ENCODE measurements at places on chromosomes 3 and 15. TPM values are rescaled to one million over a fixed set of nuclear protein-coding genes. Genes with fewer than 3 reads are reported as not detected.

DNA sequence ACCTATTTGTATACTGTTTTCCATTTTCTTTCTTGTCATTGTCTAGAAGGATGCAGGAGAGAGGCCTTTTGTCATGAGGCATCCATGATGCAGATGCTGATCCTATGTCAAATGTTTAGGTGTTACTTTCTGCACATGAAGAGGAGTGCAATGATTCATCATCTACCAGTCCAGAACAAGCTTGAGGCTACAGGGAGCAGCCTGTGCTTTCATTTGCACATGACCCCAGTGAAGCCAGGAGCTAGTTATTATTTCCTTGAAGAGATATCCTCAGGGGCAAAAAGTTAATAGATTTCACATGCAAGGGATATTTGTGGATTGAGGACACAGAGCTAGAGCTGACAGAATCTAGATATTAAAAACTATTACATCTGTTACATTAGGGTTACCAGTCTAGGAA lies 204.4 kb upstream of the TGFBR2 start:
- DNase-seq: no peak

Gene TRANK1
- total RNA-seq: 12.4 TPM

GRCh38 chr3:71097557-71097956 lies 486.0 kb downstream of the FOXP1 start:
- no peak for DNase-seq

DNA sequence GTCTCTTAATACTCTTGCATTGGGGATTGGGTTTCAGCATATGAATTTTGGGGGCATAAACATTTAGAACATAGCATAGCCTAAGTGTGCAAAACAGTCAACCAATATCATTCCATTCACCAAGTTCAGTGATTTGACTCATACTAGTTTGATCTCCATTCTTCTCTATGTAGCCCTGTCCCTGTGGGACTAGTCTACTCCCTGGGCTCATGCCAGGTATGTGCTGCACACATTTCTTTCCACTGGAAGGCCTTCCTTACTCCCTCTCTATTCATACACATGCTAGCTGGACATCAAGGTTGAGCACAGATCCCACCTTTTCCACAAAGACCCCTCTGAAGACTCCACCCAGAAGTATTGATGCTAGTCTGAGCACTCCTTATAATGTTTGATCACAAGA lies 5.1 kb downstream of the ZDHHC23 start:
- DNase-seq: no peak

DNA sequence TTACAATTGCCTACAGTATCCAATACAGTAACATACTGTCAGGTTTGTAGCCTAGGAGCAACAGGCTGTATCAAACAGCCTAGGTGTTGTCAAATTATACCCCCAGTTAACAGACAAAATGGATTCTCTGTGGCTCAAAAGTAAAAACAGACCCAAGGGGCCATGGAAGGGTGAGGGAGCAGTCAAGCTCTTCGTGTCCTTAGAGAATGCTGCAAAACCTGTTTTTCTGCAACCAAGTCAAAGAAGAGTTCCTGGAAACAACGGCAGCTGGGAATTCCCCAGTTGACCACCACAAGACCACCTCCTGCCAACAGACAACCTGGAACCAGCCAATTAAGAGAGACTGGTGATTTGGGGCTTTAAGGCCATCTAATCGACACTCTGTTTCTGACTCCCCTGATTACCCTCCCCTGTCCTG lies 11.1 kb upstream of the THUMPD3 start:
- DNase-seq: no peak

Gene RGMA
- total RNA-seq: 0.33 TPM

GRCh38 chr3:69423463-69424155 lies 37.7 kb upstream of the FRMD4B start:
- DNase-seq: no peak

Gene TMEM108
- total RNA-seq: not detected

Gene IGSF10
- 0.65 TPM for total RNA-seq

DNA sequence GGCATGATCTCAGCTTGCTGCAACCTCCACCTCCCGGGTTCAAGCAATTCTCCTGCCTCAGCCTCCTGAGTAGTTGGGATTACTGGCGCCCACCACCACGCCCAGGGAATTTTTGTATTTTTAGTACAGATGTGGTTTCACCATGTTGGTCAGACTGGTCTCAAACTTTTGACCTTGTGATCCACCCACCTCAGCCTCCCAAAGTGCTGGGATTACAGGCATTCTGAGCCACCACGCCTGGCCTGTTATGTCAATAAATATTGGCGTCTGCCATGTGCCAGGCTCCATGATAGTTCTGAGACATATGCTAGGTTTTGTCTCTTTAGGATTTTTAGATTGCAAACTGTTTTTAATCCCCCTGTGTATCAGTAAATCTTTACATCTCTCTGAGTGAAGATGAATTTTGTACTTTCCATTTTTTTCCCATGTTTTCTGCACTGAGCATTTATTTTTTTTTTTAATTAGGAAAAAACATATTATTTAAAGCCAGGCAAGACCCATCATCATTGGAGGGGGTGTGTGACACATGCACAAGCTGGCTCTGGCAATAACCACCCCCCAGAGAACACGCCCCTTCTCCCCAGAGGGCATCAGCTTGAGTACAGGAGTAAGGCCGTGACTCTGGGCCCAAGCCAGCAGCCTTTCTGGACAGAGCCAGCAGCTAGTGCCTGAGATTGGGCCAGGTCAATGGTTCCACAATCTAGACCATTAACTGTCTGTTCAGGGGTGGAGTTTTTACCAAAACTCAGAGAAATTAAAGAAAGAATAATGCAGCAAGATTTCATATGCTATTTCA lies 51.0 kb upstream of the ATP1B3 start:
- DNase-seq: no peak

Gene IP6K2
- total RNA-seq: 23.3 TPM

GRCh38 chr3:169120928-169121327 lies 542.6 kb downstream of the MECOM start:
- DNase-seq: no peak

Gene HACD3
- 56.4 TPM for total RNA-seq

GRCh38 chr3:116425126-116425525 lies 20.2 kb downstream of the LSAMP start:
- no peak for DNase-seq
